NCI-H187 (cell line): ENCODE measurements at places on chromosomes 6 and 20.

GRCh38 chr20:23249541-23249940 lies 101.0 kb upstream of the NXT1 start:
- no peak for DNase-seq

DNA sequence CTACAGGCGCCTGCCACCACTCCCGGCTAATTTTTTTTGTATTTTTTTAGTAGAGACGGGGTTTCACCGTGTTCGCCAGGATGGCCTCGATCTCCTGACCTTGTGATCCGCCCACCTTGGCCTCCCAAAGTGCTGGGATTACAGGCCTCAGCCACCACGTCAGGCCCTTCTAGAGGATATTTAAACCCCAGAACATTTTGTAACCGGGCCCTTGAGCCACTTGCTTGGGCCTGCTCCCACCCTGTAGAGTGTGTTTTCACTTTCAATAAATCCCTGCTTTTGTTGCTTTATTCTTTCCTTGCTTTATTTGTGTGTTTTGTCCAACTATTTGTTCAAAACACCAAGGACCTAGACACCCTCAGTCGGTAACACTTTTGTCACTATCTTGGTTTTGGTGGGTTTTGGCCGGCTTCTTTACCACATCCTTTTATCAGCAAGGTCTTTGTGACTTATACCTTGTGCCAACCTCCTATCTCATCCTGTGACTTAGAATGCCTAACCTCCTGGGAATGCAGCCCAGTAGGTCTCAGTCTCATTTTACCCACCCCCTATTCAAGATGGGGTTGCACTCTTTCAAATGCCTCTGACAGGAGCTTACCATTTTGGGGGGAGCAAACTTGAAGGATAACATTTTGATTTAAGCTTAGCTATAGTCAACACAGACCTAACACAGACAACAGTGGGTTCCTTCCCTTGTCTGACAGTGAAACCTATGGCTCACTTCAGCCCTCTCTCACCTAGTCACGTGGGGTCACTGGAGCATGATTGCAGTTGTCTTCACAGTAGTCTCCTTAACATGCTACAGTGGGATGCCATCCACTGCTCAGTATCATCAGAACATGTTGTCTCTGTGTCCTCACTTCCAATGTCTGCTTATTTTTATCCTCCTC lies 27.9 kb upstream of the KIF6 start:
- no peak for DNase-seq

- DNase-seq: no peak
These were observed 11.5 kb downstream of the VGLL2 start for GRCh38 chr6:117276778-117277316.

DNA sequence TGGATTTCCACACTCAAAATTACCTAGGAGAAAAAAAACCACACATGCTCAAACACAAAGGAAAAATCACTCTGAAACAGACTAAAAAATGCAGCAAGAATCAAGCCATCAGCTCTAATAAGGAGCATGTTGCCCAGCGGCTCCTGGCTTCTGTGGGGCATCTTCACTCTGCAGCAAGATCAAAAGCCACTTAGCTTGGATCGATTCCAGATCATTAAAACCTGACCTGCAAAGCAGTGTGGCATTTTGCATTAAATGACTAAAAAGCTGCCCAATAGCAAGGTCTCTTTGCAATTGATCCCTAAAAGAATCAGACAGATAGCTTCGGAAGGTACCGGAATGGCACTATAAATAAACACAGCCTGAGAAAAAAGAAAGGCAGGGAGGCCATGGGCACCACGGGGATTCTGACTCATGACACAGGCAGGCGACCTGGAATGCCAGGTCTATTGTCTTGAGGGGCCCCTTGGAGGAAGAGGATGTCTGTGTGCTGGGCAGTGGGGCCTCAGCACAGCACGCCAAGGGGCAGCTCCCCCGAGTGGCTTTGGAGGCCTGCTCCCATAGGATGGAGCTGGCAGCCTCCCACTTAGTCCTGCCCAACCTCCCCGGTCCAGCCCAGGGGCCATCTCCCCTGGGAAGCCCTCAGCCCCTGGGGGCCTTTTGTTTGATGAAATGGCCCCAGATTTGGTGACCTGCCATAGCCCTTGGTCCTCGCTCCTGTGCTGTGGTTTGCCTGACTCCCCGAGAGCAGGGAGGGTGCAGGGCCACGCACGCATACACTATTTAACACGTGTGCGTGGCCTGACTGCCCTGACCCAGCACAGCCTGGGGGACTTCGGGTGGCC lies 7.6 kb downstream of the LEMD2 start:
- no peak for DNase-seq

- DNase-seq: no peak
These were observed 81.3 kb upstream of the ASCC3 start for GRCh38 chr6:100962466-100962865.

DNA sequence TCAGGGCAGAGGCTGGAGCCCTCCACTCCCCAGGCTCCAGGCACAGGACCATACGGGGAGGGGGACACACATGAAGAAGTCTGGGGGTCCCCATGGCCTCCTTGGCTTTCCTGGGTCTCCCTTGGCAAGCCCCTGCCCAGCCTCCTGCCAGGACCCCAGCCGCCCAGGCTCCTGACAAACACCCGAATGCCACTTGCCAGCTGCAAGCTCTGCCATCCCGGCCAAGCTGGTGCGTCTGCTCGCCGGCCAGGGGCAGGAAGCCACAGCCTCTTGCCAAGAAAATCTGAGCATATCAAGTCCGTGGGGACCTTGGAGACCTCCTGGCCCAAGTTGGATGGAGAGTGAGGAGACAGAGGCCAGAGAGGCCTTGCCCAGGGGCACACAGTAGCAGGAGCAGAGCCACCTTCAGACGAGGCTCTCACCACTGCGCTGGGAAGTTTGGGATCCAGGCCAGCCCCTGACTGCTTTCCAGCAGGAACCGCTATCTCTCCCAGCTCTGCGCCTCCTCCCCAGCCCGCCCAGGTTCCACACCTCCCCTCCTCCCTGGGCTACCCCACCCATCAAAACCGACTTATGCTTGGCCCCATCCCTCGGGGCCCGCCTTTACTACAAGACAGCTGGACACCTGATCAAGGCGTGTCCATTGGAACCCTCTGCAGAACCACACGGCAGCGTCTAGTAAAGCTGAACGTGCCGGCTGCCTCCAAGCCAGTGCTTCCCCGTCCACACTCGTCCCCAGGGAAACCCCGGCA lies 80.2 kb downstream of the GRM4 start:
- no peak for DNase-seq

- DNase-seq: no peak
These were observed 90.2 kb upstream of the QKI start for GRCh38 chr6:163324326-163324687.

DNA sequence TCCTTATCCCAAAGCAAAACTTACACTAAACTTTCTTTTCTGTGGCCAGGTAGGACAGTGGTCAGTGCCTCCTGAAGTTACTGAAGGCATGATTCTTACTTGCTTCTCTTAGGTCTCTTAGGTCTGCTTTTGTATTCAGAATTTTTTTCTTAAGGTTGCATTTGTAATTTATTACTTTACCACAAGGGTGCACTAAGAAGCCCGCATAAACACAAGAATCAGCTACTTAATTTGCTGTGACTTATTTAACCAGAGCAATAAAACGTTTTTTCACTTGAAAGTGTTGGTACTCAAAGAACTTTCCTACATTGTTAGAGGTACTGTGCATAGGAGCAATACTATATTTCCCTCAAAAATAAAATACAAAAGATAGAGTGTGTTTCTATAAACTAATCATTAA lies 75.4 kb upstream of the LAMA2 start:
- DNase-seq: no peak

- DNase-seq: no peak
These were observed 85.7 kb downstream of the GJA1 start for GRCh38 chr6:121521164-121521555.

GRCh38 chr20:53867741-53868351 lies 202.5 kb downstream of the BCAS1 start:
- no peak for DNase-seq

- no peak for DNase-seq
These were observed 5.3 kb downstream of the KCNK5 start for GRCh38 chr6:39224011-39224410.

DNA sequence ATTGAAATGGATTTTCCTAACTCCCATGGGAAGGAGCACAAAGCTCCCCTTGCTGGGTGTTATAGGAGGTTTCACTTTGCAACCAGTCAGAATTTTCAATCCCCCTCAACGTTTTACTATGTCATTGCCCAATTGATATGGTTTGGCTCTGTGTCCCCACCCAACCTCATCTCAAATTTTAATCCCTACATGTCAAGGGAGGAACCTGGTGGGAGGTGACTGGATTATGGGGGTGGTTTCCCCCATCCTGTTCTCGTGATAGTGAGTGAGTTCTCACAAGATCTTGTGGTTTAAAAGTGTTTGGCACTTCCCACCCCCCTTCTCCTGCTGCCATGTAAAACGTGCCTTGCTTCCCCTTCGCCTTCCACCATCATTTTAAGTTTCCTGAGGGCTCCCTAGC lies 62.9 kb downstream of the ZMYND8 start:
- DNase-seq: no peak

DNA sequence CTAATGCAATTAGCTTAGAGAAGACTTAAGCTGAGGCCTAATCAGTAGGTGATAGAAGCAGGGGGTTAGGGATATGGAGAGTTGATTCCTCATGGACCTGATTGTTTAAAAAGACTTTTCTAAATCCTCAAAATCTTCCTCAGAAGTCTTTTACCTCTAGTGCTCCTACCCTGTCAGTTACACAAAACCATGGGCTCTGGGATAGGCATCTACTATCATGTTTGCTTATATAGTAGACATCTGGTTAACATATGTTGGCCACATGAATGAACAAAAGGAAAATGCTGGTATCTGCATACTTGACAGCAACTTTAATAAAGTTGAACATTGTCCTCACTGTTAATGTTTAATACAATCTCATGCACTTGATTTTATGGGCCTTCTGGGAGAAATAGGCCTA lies 61.5 kb upstream of the FKBP1C start:
- DNase-seq: no peak

DNA sequence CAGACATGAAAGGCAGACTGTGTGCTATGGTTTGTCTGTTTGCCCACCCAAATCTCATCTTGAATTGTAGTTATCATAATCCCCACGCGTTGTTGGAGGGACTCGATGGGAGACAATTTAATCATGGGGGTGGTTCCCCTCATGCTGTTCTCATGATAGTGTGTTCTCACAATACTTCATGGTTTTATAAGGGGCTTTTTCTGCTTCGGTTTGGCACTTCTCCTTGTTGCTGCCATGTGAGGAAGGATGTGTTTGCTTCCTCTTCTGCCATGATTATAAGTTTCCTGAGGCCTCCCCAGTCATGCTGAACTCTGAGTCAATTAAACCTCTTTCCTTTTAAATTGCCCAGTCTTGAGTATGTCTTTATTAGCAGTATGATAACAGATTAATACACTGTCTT lies 47.2 kb upstream of the MICB start:
- no peak for DNase-seq

- DNase-seq: no peak
These were observed 296.7 kb downstream of the TFAP2C start for GRCh38 chr20:56925831-56926170.

DNA sequence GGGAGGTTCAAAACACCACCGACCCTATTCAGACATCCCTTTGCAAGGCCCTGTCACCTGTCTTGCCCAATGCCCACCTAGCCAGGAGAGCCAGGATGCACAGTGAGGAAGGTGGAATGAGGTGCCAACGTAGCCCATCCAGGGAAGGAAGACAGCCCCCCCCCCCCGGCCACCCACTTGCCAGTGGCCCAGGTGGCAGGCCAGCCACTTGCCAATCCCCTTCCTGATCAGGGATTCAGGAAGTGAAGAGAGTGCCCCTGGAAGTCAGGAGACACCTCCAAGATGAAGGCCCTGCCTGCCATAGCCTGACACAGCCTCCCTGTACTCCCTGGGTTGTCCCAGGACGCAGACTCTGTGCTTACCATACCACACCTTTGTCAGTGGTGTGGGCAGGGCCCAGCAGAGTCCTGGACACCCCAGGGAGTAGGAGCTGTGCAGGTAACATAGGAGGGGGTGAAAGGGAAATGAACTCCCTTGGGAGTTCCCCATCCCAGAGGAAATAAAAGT lies 54.7 kb downstream of the MRPL14 start:
- DNase-seq: no peak

GRCh38 chr20:8020314-8021079 lies 936 bp upstream of the TMX4 start:
- DNase-seq: no peak

- no peak for DNase-seq
These were observed 153.3 kb upstream of the ARG1 start for GRCh38 chr6:131419702-131420101.

- no peak for DNase-seq
These were observed 13.5 kb downstream of the TTPAL start for GRCh38 chr20:44489223-44489622.

DNA sequence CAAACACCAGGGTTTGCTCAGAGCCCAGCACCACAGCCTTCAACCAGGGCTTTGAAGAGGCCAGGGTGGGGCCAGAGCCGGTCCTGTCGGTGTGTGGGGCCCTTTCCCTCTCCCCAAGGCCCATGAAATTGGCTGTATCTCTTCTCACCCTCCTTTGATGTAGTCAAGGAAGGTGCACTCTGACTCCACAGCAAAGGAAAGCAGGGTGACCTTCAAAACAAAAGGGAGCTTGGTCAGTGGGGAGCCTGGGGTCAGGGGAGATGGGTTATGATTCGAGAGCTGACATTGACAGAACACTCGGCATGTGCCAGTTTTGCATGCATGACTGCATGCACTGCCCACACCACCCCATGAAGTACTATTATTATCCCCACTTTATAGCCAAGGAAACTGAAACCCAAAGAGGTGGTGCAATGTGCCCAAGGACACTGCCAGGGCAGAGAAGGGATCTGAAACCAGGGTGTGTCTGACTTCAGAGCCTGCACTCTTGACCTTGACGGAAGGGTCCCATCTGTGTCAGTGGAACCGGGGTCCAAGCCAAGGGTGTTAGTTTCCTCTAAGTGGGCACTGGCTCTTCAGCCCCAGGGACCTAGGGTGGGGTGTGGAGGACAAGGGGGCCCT lies 55.4 kb downstream of the RAB44 start:
- no peak for DNase-seq

DNA sequence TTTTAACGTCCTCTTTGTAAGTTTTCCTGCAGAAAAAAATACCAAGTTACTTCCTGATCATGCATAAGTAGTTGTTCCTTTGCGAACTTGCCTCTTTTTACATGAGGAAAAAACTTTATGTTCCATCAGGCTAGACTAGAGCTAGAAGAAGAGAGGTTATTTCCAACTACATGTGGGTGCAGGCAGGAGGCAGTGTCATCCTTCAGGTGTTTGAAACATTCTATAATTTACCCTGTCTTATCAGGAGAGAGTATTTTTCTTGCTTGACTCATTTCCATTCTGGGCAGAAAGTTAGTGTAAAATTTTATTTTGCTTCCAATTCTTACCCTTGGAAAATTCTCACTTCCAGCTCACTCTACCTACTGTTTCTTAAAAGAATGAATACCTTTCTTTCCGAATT lies 28.5 kb upstream of the EPHA7 start:
- no peak for DNase-seq
